ENCODE measurements at places on chromosomes 4 and X.

- ATAC-seq: no peak
Measured at GRCh38 chrX:139844884-139845283, 88.0 kb downstream of the ATP11C start.

DNA sequence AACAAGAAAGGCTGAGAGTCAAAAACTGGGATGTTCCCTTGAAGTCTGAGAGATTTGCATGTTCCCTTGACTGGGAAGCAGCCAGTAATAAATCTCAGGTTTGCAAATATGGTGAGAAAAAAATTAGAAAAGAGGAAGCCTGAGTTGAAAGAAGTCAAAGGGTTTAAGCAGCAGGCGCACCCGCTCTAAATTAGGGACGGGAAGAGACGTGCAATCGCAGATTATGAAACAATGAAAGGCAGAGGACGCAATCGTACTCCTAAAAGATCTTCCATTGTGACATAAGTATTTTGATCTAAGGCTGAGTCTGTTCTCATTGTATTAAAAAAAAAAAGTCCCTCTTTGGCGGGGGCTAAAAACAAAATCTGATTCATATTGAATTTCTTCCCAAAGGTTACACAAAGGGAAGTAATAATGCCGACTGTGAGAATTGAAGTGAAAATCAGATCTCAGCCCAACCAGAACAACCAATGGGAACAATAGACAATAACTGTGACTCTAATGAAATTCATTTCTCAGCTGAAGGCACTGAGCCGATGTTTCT lies 28.2 kb downstream of the SAT1 start:
- no peak for ATAC-seq

DNA sequence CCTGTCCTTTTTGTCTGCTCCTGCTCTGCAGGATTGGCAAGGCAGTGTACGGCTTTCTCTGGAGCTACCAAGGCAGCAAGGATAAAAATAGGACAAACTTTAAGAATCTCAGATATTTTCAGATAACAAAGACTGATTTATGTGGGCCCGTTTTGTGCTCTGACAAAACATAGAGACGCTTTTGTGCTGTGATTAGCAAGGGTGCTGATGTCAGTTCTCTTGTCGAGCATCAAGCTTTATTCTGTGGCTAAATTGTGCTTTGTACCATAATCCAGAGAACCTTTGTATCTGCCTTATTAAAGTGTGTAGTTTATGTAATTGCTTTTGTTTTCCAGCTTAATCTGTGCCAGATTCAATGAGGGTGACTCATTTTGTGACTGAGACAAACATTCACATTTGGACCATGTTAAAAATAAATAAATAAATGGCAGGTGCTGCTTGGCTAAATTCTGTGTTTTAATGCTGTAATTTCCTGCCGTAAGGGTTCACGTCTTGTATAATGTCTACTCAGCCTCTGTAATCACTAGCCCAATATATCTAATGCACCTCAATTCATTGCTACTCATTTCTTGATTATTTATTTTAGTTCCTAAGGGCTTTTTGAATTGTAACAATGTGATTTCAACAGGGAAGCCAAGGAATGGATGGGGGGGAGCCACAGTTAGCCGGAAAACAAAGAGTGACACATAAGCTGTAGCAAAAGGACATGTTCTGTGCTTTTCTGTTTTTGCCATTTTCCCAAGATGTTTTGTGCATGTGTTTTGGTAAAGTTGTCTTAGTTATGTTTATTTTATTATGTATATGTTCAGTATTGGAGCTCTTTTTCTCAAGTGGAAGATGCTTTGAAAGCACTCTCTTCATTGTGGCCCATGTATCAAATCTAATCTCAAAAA lies 75.1 kb downstream of the GAB1 start:
- ATAC-seq: no peak

DNA sequence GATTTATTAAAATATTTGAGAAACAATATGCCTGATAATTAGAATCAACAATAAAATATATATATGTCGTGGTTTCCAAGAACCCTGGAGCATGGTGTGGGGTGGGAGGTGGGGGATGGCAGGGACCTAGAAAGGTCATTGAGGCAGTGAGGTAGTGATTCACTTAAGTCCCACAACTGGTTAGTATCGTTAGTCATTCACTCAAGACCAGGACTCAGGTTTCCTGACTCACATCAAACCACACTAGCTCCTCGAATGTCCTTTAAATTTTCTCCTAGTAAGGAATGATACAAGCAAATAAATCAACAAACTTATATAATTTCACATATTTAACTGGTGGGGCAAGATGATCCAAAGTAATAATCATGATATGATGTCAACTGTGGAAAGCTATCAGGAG lies 158.8 kb upstream of the AADAT start:
- ATAC-seq: no peak

GRCh38 chr4:144873226-144873990 lies 224.6 kb downstream of the ANAPC10 start:
- ATAC-seq: no peak

DNA sequence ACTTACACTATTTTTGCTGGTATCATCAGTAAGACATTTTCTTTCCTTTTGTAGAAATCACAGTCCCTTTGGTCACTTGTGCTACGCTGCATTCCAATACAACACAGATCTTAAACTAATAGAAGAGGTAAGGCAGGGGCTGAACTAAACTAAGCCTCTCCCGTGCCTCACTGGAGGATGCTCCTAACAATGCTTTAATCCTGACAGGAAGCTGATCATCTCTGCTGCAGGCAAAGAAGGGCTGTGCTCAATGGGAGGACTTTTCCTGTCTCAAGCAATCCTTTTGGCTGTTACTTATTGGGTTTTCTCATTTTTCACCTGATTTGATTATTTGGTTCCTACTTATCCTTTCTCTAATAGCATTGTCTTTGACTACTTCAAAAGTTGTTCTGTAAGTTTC lies 583.1 kb downstream of the INPP4B start:
- no peak for ATAC-seq

- no peak for ATAC-seq
Measured at GRCh38 chrX:80485543-80485942, 65.3 kb downstream of the TENT5D start.
